ENCODE measurements at places on chromosomes 1 and 21.
A peak's percentile ranks its signal among the peaks of the same experiment; 100 is the strongest.

DNA sequence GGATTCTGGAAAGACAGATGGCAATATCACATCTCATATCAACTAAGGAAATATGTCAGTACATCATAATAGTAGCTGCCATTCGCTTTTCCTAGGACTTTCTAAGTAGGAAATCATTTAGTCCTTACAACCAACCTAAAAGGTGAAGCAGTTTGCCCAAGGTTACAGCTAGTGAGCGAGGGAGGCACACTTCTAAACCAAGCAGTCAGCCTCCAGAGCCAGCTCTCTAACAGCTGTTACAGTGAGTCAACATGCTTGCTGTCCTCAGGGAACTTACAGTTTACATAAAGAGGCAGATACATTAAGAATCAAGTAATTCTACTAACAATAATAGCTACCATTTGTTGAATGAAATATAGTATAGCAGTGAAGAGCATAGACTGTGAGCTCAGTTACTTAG is 57.1 kb downstream of the GIPC2 start:
- DNase-seq = no peak

GRCh38 chr1:110106013-110106941 is 6.0 kb upstream of the UBL4B start:
- peak; percentile 30 for DNase-seq

DNA sequence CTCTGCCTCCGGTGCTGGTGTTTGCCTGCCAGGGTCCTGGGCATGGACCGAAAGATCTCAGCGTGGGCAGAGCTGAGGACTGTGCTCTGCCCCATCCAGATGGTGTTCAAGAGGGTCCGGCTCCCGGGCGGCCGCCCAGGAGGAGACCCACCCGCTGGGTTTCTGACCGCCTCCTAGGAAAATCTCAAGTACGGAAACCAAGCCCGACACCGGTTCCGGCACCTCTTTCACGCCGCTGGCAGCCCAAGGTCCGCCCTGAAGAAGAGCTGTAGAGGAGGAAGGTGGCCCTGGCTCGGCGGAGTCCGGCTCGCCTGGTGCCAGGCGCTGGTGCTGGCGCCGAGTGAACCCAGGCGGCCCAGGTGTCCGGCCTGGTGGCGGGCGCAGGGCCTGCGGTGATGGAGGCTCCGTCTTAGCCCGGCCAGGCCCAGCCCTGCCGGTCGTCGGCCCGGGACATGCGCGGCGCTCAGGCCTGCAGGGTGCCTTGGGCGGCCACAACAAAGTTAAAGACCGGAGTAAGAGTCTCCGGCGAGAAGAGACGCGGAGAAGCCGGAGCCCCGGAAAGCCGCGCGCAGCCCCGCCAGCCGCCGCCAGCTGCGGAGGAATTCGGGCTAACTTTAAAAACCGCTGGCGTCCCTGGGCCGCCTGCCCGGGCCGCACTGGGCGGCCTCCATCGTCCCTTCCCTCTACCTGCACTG is 1.5 kb downstream of the GRIK3 start:
- DNase-seq = no peak

GRCh38 chr1:91680556-91681155 is 180.0 kb downstream of the CDC7 start:
- DNase-seq = no peak

DNA sequence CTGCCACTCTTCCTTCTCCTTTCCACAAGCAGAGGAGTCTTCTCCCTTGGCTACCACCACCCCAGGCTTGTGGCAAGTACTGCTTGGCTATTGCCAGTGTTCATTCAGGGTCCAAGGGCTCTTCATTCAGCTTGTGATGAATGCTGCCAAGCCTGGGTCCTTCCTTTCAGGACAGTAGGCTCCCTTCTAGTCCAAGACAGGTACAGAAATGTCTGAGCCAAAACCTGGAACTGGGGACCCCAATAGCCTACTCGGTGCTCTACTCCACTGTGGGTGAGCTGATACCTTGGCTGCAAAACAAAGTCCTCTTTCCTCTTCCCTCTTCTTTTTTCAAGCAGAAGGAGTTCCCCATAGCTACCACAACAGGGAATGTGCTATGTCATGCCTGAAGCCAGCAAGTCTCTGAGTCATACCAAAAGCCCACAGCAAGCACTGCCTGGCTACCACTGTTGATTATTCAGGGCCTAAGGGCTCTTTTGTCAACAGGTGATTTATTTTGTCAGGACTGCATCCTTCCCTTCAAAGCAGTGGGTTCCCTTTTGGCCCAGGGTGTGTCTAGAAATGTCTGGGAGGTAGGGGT is 268.9 kb downstream of the HHAT start:
- DNase-seq = no peak

- no peak for DNase-seq
Observed at GRCh38 chr1:176444286-176444685, 18.7 kb upstream of the PAPPA2 start.

DNA sequence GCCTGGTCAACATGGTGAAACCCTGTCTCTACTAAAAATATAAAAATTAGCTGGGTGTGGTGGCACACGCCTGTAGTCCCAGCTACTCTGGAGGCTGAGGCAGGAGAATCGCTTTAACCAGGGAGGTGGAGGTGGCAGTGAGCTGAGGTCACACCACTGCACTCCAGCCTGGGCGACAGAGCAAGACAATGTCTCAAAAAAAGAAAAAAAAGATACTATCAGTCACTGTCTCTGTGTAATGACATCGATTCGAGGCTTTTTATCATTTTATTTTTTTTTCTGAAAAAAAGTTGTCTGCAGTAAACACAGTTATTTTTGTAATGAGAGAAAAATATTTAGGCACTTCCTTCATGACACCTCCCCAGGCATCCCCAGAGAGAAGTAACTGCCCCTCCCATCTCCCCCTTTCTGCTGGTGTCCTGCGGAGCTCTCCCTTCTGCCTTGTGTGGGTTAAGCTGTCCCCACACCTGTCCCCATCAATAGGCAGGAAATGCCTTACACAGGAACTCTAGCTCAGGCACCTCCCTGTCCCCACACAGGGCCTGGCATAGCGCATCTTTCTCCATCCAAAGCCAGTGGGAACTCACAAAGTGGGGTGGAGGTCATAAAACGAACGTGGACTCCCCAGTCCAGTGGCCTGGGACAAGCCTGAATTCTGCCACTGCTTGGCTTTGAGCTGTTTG is 132.0 kb downstream of the SYF2 start:
- no peak for DNase-seq

DNA sequence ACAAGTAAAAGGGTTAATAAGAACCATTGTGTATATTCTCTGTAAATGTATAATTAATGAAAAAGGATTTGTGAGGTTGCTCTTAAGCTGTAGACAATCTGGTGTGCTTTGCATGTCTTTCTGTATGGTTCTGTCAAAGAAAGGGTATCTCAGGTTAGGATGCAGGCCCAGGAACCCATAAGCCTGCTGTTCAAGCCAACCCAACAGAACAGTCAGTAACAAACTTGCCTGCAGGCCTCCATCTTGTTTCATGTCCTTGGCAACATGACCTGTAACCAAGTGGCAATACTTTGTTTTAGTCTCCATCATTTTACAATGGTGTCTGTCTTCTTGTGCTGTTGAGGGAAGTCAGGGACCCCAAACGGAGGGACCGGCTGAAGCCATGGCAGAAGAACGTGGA is 29.2 kb downstream of the CBR1 start:
- DNase-seq = no peak

- no peak for DNase-seq
Observed at GRCh38 chr1:115685029-115685705, 43.4 kb downstream of the VANGL1 start.

DNA sequence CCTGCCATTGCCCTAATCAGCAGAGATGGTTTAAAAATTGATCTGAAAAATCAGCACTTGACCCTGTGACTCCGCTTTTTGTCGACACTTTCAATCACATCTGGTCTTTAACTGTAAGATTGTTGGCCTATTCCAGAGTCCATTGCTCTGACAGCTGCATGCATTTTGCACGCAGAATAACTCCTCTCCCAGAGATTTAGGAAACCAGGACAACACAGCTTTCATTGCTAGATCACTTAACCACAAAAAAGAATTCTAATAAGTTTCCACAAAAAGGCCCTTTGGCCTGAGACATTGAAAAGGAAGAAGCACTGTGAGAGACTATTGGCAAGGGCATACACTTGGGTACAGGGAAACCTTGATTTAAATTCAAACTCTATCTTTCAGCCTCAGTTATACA is 373.1 kb downstream of the TGFB2 start:
- no peak for DNase-seq

DNA sequence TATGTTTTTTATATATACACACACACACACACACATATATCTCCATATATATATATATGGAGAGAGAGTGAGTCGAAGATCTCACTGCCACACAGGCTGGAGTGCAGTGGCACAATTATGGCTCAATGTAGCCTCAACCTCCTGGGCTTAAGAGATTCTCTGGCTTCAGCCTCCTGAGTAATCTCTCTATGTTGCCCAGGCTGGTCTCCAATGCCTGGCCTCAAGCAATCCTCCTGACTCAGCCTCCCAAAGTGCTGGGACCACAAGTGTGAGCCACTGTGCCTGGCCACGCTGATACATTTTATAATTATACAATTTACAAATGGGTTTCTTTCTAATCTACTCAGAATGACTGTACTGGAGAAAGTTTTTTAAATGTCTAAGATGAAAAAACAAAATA is 664.2 kb downstream of the PTPRC start:
- DNase-seq = no peak

DNA sequence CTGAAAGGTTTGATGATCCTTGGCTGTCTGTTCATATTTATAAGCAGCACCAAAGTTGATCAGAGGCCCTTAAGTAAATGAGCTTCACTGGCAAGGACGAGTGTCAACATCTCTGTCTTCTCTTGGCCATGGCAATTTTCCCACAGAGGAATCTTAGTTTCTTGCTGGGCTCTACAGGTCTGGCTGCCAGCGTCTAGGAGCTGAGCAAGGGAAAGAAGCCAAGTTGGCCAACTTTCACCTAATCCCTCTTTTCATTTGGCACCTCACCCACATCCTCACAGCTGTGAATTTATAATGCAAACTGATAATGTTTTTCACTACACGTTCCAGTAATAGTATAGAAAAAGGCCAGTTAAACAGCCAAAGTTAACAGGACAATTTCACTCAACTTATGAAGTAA is 99.0 kb upstream of the LBR start:
- no peak for DNase-seq

DNA sequence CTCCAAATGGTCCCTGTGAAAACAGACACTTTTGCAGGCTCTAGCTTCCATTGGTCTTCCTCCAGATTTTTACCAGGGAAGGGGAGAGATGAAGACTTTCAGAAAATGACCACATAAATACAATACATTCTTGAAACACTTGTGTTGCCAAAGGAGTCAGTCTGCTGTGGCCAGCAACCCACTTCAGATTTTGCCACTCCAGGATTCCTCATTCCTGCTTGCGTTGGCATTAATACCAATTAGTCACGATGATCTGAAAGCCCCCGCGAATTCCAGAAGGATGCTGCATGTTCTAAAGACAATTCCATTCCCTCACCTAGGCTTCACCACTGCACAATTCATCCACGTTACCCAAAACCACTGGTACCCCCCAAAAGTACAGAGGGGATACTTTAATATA is 7.9 kb upstream of the BACE2 start:
- no peak for DNase-seq

GRCh38 chr1:53315456-53316423 is 12.1 kb downstream of the LRP8 start:
- no peak for DNase-seq
